ENCODE measurements at places on chromosomes 3 and 15. TPM values are rescaled to one million over a fixed set of nuclear protein-coding genes. Genes with fewer than 3 reads are reported as not detected.

- no peak for DNase-seq
Observed at GRCh38 chr3:11635680-11636393, 7.9 kb downstream of the VGLL4 start.

- no peak for DNase-seq
Observed at GRCh38 chr15:96230526-96231181, 99.8 kb upstream of the NR2F2 start.

DNA sequence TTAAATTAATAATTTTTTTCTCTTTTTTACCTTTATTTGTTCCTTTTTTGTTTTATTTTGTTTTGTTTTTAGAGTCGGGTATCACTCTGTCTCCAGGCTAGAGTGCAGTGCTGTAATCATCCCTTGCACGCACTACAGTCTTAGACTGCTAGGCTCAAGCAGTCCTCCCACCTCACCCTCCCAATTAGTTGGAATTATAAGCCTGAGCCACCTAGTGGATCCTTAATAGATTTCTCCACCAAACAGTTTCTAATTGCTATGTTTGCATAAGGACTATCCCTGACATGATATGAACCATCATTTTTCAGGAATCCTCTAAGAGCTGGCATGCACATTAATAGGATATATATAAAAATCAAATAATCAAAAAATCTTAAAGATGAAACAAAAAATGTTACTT is 993.2 kb downstream of the OTOL1 start:
- DNase-seq: no peak

FGF7 gene
- not detected for total RNA-seq

GRCh38 chr3:20310629-20311028 is 124.6 kb upstream of the SGO1 start:
- no peak for DNase-seq

DNA sequence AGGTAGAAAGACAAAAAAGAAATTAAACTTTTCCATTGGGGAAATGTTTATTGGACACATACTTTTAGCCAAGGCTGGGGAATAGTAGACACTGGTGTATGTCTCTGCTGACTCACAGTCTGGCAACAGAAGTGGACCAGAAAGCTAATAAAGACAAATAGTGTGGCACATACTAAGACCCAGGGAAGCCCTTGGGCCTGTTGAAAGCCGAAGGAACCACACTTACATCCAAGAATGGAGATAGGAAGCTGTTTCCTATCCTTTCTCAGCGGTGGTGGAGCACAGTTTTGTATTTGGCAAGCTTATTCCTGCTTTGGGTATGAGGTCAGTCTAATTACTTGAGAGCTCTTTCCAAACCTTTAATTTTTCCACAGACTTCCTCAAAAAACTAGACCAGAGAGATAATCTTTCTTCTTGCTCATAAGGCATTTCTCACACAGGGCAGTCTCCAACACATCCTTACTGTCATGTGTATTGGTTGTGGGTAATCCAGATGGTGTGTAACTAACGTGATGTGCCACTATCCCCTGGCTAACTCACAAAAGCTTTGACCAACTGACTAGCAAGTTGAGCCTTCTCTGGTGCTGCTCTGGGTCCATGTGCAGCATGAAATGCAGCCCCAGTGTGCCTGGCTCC is 279.1 kb upstream of the IGF1R start:
- no peak for DNase-seq
